ENCODE measurements at places on chromosomes 4 and X. TPM values are rescaled to one million over a fixed set of nuclear protein-coding genes. Genes with fewer than 3 reads are reported as not detected.

KLHL34 gene
- total RNA-seq = not detected

SLC6A14 gene
- not detected for total RNA-seq

EDA gene
- total RNA-seq = 0.30 TPM

PABPC1L2B gene
- not detected for total RNA-seq

NALF2 gene
- not detected for total RNA-seq

SPANXN5 gene
- total RNA-seq = not detected

WAS gene
- total RNA-seq = not detected

UTP14A gene
- total RNA-seq = 16.9 TPM

GRCh38 chr4:143260750-143261149, 75.9 kb upstream of the GAB1 start:
- DNase-seq = no peak

GRCh38 chrX:49876750-49877149, 2.5 kb upstream of the USP27X start:
- DNase-seq = peak; percentile 37

- DNase-seq = no peak
These were observed 67.7 kb upstream of the LRPAP1 start for GRCh38 chr4:3599951-3600350.

GRCh38 chr4:118171381-118171780, 137.1 kb downstream of the NDST3 start:
- no peak for DNase-seq

DNA sequence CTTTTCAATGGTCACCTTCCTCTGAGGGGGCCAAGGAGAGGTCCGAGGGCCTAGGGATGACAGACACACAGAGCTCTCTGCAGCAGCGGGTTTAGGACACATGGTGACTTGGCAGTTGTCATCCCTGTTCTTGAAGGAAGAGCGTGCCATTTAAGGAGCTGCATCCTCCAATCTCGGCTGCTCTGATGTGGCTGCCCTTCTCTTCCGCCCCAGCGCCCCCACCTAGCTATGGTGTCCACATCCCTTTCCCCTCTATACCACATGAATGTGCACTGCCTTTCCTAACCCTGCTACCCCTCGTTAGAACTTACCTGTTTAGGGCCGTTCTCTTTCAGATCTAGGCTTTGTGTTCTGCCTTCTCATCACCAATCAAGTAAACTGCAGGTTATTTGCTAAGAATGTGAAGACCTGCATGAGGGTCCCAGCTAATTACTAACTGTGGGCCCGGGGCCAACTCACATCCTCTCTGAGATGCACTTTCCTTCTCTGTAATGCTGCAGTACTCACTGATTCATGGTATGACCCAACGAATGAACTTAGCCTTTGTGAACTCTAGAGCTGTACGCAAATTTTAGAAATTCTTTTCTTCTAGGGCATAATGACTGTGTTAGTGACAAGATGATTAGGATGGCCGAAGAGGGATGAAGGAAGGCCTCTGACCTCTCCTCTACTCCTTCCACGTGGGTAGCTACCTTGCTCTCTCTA, 38.2 kb downstream of the CHST7 start:
- no peak for DNase-seq

GRCh38 chrX:55996649-55997048, 235.5 kb upstream of the KLF8 start:
- DNase-seq = no peak

GRCh38 chrX:136250191-136251040, 784 bp downstream of the MAP7D3 start:
- DNase-seq = peak; percentile 55

DNA sequence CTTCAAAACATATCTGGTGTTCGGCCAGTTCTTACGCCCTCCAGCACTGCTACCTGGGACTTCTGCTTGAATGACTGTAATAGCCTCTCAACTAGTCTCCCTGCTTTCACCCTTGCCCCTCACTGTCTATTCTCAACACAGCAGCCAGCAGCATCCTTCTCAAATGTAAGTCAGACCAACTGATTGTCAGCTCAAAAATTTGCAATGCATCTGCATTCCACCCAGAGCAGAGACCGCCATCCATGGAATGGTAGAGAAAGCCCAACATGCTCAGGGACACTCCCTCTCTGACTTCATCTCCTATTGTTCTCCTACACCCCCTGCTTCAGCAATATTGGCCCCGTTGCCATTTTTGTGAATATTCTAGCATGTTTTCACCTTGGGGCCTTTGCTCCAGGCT, 5.9 kb downstream of the TLR7 start:
- no peak for DNase-seq

- DNase-seq = no peak
These were observed 53.0 kb upstream of the RASSF6 start for GRCh38 chr4:73673286-73673685.

- DNase-seq = no peak
These were observed 52.3 kb upstream of the PDLIM3 start for GRCh38 chr4:185587427-185588161.

DNA sequence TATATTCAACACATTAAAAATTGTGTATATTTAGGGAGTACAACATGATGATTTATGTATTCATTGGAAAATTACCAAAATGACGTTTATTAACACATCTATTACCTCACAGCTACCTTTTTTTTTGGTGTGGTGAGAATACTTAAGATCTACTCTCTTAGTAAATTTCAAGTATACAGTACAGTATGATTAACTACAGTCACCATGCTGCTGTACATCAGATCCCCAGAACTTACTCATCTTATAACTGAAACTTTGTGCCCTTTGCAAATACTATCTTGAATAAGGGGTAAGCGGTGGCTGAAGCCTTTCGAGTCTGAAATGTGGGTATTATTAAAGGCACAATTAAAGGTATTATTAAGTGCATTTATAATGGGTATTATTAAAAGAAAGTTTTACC, 976 bp downstream of the PHKA1 start:
- DNase-seq = no peak

DNA sequence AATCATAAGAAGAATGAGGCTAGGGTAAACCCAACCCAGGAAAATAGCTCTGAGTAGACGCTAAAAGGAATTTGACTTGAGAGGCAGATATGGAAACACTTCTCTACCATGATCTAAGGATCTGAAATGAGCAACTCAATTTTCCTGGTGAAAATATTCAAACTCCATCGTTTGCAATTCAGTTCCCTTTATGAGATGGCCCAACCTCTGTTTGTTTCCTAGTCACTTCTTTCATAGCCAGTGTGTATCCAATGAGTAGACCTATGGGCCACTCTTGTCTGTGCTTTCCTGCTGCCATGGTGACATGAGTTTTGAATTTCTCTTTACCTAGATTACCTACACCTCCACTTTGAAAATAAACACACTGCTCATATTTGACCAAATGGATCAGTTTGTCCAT, 176.2 kb upstream of the GPRIN3 start:
- DNase-seq = no peak

DNA sequence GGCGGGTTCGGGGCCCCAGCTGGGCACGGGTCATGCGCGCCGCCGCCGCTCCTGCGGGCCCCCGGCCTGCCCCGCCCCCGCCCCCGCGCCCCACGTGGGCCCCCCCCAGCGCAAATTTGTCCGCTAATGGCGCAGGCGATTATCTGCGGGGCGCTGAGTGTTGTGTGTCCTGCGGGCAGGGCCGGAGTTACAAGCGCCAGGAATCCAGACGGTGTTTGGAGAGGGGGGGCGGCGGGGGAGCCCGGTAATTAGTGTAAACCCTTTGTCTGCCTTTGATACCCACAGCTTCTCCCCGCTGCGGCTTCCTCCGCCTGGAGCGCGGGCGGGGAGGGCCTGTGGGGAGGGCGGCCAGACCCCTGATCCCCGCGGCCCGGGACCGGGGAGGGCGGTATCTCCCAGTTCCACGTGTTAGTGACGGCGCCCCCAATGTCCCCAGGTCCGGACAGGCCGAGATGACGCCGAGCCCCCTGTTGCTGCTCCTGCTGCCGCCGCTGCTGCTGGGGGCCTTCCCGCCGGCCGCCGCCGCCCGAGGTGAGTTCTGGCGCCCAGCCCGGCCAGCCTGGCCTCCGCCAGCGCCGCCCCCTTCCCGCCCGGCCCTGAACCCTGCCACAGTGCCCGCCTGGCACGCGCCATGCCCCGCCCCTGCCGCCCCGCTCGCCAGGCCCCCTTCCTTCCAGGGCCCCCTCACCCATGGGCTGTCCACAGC, 761 bp downstream of the FGFRL1 start:
- DNase-seq = peak; percentile 81

DNA sequence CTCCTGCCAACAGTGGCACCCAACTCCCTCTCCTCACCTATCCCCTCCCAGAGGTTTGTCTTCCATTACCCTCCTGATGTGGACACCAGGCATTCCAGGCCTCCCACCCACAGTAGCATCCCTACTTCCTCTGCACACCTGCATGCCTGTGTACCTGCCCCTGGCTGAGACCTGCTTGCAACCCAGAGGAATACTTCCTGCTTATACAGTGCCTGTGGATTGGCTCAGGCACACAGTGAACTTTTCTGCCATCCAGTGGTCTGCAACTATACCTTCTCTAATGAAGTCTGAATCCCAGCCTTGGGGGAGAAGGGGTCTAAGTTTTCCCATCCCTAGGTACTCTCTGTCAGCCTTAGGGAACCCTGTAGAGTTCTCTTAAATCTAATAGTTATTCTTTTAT, 169.9 kb downstream of the IQCM start:
- DNase-seq = peak; percentile 2

GRCh38 chr4:6990661-6991060, 52.5 kb upstream of the TADA2B start:
- no peak for DNase-seq

DNA sequence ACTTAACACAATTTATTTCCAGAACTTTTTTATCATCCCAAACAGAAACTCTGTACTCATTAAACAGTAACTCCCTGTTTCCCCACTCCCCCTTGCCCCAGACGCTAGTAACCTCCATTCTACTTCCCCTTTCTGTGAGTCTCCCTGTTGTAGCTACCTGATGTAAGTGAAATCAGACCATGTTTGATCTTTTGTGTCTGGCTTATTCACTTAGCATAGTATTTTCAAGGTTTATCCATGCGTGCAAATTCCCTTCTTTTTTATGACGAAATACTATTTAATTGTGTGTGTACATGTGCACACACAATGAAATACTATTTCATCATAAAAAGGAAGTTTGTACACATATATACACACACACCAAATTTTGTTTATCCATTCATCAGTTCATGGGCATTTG, 5.2 kb downstream of the PKD2 start:
- DNase-seq = no peak

- no peak for DNase-seq
These were observed 37.0 kb upstream of the KDR start for GRCh38 chr4:55162396-55162795.

DNA sequence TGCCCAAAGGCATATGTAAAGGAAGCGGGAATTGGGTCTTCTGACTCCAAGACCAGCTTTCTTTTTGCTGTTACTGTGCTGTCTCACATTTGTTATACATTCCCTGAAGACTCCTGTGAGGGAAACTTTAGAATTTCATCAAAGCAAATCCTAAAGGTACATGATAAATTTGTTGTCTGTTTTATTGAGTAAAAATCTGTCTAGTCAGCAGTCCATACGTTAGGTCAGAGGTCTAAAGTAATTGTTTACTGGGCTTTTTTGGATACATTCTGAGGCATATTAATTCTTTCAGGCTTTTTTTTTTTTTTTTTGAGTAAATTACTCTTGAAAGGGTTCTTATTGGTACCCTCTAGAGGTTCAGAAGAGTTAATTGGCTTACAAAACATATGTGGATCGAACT, 347.2 kb downstream of the RPA4 start:
- DNase-seq = no peak

Data from M059J (cell line).